ENCODE measurements at places on chromosomes 6 and 20. TPM values are rescaled to one million over a fixed set of nuclear protein-coding genes. Genes with fewer than 3 reads are reported as not detected.

DNA sequence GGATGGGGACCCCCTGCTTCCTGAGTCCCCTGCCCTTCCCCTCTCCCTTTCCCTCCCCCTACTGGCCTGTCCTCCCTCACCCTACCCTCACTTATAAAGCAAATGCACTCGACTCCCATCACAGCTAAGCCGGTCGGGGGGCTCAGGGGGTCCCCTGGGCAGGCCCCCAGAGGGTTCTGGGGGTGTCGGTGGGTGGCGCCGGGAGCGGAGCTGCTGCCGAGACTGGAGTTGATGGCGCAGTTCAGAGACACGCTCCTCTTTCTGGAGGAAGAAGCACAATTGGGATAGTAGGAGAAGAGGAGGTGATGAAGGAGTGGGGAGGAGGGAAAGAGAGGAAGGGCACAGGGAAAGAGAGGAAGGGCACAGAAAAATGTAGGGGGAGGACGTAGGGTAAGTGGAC is 18.5 kb downstream of the OR2H2 start:
- no peak overlapping the region for H3K27ac ChIP-seq
- H3K27me3 ChIP-seq, result no peaks in the 10 kb centered on the region
- no peak for DNase-seq
- H3K36me3 ChIP-seq, result no peaks in the 10 kb centered on the region
- no peak overlapping the region for H3K4me3 ChIP-seq

DNA sequence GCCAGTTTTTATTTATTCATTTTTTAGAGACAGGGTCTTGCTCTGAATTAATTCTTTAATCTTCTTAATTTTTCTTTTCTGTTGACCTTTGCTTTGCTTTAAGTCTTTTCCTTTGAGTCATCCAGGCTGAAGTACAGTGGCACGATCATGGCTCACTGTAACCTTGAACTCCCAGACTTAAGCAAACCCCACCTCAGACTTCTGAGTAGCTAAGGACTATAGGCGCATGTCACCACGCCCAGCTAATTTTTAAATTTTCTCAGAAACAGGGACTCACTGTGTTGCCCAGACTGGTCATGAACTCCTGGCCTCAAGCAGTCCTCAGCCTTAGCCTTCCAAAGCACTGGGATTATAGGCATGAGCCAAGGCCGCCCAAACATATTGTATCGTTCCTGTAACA is 71.3 kb upstream of the GNRH2 start:
- peaks cover 17% of the 10 kb centered on the region for H3K36me3 ChIP-seq
- peaks cover 7% of the 10 kb centered on the region for H3K4me1 ChIP-seq
- H3K4me3 ChIP-seq, result no peak overlapping the region
- no peaks in the 10 kb centered on the region for H3K27me3 ChIP-seq
- H3K27ac ChIP-seq, result no peak overlapping the region

DNA sequence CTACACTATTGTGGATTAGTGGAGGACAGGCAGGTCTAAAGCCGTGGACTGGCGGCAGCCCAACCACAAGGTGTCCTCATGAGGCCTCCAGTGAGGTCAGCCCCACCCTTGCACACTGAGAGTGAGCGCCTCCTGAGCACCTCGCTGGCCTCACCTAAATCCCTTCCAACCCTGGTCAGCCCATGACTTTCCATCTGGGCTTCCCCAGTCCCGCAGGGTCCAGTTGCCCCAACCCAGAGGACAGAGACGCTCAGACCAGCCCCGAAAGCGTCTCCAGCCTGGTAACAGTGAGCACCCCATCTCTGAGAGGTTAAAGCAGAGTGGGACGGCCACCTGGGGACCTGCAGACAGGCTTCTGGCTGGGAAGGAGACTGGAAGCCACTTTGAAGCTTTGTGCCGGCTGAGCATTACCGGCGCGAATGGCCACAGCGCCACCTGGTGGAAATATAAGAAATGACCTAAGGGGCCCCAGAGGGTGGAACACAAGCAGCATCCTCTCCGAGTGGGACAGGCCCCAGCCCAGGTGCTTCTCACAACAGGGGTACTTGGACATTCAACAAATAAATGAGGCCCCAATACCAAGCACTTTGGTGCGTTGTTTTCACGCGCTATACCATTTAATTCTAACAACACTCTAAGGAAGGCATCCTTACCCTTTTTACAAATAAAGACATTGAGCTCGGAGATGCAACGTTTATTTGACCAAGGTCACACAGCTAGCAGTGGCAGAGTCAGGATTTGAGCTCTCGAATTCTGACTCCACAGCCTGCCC is 65.7 kb upstream of the TOP1 start:
- H3K36me3 ChIP-seq, result no peaks in the 10 kb centered on the region
- DNase-seq, result peak; percentile 83
- peaks cover 15% of the 10 kb centered on the region for H3K4me1 ChIP-seq
- H3K27me3 ChIP-seq, result peaks cover 5% of the 10 kb centered on the region
- H3K27ac ChIP-seq, result no peak overlapping the region

DNA sequence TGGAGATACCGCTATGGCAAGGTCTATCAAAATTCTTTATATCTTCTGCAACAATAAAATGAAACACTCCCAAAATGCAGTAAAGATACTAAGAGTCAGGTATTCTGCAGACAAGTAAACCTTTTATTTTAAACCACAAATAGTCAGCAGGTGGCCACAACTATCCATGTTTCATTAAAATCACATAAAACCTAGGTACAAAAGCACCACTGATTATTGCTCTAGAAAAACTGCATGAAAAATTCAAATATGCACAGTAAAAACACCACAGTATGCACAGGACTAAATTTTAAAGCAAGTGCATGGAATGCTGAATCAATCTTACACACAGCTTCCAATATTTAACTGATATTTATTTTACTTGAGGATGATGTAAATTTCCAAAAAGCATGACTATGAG is 33.3 kb downstream of the HMGN3 start:
- no peak overlapping the region for H3K4me3 ChIP-seq
- DNase-seq, result no peak
- no peaks in the 10 kb centered on the region for H3K4me1 ChIP-seq
- peaks cover 10% of the 10 kb centered on the region for H3K36me3 ChIP-seq
- H3K27ac ChIP-seq, result no peak overlapping the region

DNA sequence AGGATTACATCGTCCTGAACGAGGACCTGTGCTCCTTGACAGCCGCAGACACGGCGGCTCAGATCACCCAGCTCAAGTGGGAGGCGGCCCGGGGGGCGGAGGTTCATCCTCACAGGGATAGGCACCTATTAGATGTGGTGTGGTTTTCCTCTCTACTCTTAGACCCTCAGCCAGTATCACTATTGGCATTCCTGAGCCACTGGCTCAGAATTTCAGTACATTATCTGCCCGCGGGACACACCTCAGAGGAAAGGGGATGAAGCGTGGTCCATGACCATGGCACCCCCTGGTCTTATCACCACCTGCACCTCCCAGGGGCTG is 34.6 kb upstream of the HLA-G start:
- no peak for DNase-seq
- H3K27ac ChIP-seq, result no peak overlapping the region
- peaks cover 2% of the 10 kb centered on the region for H3K36me3 ChIP-seq
- peak overlapping the region; percentile 77 for H3K4me3 ChIP-seq
- peaks cover 72% of the 10 kb centered on the region for H3K27me3 ChIP-seq
- H3K4me1 ChIP-seq, result peaks cover 12% of the 10 kb centered on the region

- peaks cover 30% of the 10 kb centered on the region for H3K36me3 ChIP-seq
- DNase-seq, result no peak
- H3K27me3 ChIP-seq, result no peaks in the 10 kb centered on the region
- no peak overlapping the region for H3K4me3 ChIP-seq
Observed at GRCh38 chr20:13717631-13718044, 67.1 kb downstream of the ESF1 start.

DNA sequence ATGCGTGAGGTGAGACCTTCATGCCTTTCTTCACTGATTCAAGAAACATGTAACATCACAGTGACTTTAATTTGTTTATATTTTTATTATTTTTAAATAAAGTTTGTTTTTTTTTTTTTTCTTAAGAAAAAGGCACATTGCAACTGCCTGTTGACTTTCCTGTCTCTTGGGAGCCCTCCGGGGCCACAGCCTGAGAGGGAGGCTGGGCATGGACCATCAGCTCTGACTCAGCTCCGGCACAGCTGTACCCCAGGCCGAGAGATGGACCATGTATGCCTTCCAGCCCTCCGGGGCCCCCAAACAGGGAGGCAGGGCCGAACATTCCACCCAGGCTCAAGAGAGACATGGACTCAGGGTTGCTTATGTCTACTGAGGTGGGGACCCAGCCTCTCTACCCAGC is 99.9 kb downstream of the NFATC2 start:
- H3K4me1 ChIP-seq, result peaks cover 78% of the 10 kb centered on the region
- no peak for DNase-seq
- peaks cover 68% of the 10 kb centered on the region for H3K36me3 ChIP-seq
- no peak overlapping the region for H3K4me3 ChIP-seq

GRCh38 chr20:11168026-11168425 is 494.2 kb upstream of the JAG1 start:
- no peaks in the 10 kb centered on the region for H3K4me1 ChIP-seq
- no peak for DNase-seq
- H3K27me3 ChIP-seq, result no peaks in the 10 kb centered on the region
- no peak overlapping the region for H3K27ac ChIP-seq
- no peaks in the 10 kb centered on the region for H3K36me3 ChIP-seq
- no peak overlapping the region for H3K4me3 ChIP-seq

GRCh38 chr6:151098166-151098565 is 141.6 kb upstream of the AKAP12 start:
- peaks cover 50% of the 10 kb centered on the region for H3K36me3 ChIP-seq
- DNase-seq, result peak; percentile 58
- peaks cover 17% of the 10 kb centered on the region for H3K4me1 ChIP-seq
- no peak overlapping the region for H3K4me3 ChIP-seq
- no peak overlapping the region for H3K27ac ChIP-seq

- H3K36me3 ChIP-seq, result no peaks in the 10 kb centered on the region
- H3K4me1 ChIP-seq, result no peaks in the 10 kb centered on the region
- no peaks in the 10 kb centered on the region for H3K27me3 ChIP-seq
- H3K27ac ChIP-seq, result no peak overlapping the region
Observed at GRCh38 chr6:115270953-115271352, 789.7 kb downstream of the FRK start.

DNA sequence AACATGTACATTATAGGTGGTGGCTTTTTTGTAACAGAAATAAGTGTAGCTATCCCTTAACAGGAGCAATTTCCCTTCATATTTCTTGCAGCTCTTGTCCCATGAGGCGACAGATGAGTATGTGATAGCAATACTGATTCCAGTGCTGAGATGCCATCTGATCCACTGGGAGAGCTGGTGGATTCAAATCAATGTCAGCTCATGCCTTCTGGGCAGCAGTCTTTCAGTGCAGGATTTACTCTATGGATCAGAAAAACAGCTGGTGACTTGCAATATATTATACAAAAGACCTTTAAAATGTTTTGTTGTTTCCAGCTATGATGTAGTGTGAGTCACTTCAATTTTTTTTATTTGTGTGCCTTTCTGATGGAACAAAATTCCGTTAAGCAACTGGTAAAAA is 259.9 kb upstream of the SASH1 start:
- no peak overlapping the region for H3K27ac ChIP-seq
- DNase-seq, result no peak
- H3K27me3 ChIP-seq, result no peaks in the 10 kb centered on the region
- H3K4me1 ChIP-seq, result no peaks in the 10 kb centered on the region
- H3K4me3 ChIP-seq, result no peak overlapping the region

DNA sequence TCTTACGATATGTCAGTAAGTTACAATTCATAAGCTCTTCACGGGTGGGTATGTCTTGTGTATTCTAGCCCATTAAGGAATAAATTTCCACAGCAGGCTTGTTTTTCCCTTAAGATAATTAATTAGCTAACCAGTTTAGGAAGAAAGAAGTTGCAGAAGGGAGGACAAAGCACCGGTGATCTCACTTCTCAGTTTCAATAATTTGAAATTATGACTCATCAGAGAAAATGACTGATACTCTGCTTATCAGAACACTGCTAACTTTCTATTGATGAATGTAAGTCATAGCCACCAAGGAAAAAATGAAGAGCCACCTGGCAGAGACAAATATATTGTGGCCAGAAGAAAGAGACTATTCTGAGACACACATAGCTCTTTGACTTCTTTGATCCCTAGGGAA is 35.0 kb upstream of the ENTPD6 start:
- DNase-seq, result no peak
- H3K4me1 ChIP-seq, result peaks cover 13% of the 10 kb centered on the region
- H3K27me3 ChIP-seq, result no peaks in the 10 kb centered on the region
- no peak overlapping the region for H3K27ac ChIP-seq

DNA sequence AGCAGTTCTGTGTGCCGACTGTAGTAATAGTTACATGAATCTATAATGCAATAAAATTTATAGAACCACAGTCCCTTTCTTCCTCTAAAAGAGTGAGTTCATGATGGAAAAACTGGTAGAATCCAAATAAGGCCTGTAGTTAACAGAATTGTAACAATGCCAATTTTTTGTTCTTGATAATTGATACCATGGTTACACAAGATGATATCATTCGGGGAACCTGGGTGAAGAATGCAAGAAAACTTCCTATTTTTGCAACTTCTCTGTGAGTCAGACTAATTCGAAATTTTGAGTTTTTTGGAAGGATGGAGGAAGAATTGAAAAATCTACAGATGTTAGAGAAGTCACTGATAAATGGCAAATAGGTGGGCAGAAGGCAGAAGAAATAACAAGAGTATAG is 381.8 kb downstream of the CDKAL1 start:
- no peak overlapping the region for H3K27ac ChIP-seq
- peaks cover 16% of the 10 kb centered on the region for H3K4me1 ChIP-seq

DNA sequence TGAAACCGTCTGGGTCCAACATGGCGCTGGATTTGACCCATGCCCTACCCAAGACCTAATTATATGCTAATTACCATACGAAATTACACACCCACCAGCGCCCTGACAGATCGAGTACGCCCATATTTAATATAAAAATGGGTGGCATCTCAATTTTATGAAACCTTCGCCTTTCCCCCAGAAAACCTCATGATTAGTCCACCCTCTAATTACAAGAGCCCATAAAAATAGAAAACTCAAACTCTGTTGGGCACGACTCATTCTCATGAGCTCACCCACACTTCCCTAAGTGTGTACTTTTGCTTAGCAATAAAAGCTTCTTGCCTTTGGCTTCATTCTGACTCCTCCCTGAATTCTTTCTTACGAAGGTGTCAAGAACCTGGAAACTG is 136.4 kb downstream of the OR2B2 start:
- no peak overlapping the region for H3K4me3 ChIP-seq
- no peaks in the 10 kb centered on the region for H3K36me3 ChIP-seq

DNA sequence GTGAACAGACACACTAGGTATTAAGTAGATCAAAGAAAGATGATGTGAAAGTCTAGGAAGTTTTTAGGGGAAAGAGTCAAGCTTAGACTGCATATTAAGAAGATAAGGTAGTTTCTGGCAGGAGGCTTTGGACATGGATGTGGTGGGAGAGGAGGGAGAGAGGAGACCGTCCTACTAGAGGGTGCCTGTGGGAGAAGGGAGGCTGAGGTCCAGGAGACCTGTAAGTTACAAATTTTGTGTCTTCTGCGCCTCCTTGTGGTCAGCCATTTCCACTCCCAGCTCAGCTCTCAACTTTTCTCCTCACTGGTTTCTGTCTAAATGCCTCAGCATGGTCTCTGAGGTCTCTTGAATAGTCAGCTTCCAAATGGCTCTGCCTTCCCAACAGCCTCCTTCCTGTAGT is 193.5 kb downstream of the UNC5CL start:
- peaks cover 44% of the 10 kb centered on the region for H3K27me3 ChIP-seq
- DNase-seq, result peak; percentile 48
- H3K36me3 ChIP-seq, result no peaks in the 10 kb centered on the region
- no peak overlapping the region for H3K27ac ChIP-seq
- H3K4me1 ChIP-seq, result peaks cover 2% of the 10 kb centered on the region

RAB23 gene
- 3.3 TPM for total RNA-seq

ZBP1 gene
- total RNA-seq, result 56.8 TPM

PBOV1 gene
- not detected for total RNA-seq

ZNF334 gene
- total RNA-seq, result 1.8 TPM

SEMG2 gene
- not detected for total RNA-seq

LY6G6C gene
- total RNA-seq, result not detected

ZNF343 gene
- total RNA-seq, result 10.3 TPM

SLC22A23 gene
- 0.07 TPM for total RNA-seq

CALHM4 gene
- not detected for total RNA-seq

MDN1 gene
- 54.7 TPM for total RNA-seq

NKX2-4 gene
- not detected for total RNA-seq
